ENCODE measurements at places on chromosomes 2 and 18.

DNA sequence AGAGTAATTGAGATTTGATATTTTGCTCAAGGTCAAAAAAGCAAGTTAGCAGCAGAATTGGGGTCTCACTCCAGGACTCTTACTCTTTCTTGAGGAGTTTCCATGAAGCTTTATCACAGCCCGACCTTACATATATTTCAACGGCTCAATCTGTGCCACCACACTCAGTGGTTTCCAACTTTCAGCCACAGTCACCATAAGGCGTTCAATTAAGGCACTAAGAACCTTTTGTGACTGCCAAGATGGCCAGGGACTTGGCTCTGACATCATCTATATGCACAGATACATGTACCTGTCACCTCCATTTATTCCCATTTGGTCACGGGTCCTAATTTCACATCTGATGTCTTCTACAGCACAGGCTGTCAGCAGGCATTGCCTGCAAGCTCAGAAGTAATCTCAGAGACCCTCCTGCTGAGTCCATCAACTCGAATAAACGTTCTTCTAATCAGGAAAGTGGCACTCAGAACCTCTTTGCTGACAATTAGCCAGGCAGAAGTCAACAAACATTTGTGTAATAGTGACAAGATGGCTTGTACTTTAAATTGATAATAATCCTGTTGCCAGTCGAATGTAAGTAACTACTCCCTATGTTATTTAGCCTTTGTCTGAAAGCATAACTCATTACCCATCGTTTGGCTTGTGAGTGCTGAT is 16.1 kb downstream of the DYTN start:
- no peak for DNase-seq

GRCh38 chr2:218123986-218124385 is 1.8 kb upstream of the CXCR2 start:
- DNase-seq, result no peak

DNA sequence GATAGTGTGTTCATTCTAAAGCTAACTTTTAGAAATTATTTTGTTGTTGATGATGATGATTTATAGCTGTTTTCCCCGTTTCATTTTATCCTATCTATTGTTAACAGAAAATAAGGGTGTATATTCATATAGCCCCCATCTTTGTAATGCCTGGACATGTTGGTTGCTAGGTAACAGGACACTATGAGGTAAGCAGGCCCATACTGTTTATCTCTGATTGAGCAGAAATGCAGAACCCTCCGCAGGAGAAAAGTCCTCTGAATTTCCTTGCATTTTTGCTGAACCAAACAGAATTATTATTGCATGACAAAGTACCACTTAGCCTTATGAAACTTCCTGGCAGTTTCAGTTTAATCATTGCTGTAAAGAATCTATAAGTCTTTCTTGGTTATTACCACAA is 339.4 kb downstream of the DCC start:
- DNase-seq, result no peak

GRCh38 chr18:44927127-44927849 is 246.6 kb downstream of the SETBP1 start:
- no peak for DNase-seq

GRCh38 chr2:20051532-20052228 is at the start of gene LAPTM4A:
Gene LAPTM4A (minus strand): TSS chr2:20051628. CDS start chr2:20051520, 108 bp downstream.
- peak; percentile 100 for DNase-seq

DNA sequence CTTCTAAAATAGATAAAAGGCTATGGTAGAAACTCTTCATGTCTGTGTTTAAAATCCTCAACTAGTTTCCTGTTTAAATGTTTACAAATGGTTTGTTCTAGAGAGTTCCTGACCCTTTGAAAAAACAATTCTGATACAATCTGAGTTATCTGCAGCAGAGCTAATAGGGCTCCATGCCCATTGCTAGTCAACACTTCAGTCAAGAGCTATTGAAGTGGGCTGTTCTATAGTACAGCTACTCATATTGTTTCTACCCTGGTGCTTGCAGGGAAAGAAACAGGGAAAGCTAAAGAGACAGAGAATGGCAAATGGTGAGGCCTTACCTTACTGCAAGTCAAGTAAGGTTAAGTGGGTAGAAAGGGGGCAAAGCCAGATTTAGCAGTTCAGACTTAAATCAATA is 112.3 kb upstream of the CAVIN2 start:
- no peak for DNase-seq

- DNase-seq, result peak; percentile 14
Observed at GRCh38 chr2:207768866-207769596, 675 bp downstream of the FZD5 start.

- no peak for DNase-seq
Observed at GRCh38 chr2:201952187-201952586, 81.5 kb upstream of the FZD7 start.

GRCh38 chr2:213119061-213119809 is 32.2 kb downstream of the IKZF2 start:
- no peak for DNase-seq

DNA sequence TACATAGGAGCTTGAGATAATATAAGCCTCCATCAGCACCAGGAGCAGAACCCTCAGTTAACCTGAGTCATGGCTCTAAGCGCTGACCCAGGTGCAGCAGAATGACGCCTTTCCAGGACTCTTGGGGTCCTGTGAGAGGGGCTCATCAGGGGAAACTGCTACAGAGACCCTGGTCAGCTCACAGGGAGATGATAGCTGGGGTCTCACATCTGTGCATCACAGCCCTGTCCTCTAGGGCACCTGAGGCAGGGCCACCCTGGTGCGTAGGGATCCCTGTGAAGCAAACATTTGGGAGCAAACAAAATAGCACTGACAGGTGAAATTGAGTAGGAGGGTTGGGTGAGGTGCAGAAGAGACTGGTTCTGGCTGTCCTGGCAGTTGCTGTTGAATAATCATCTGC is 219.2 kb downstream of the SH3RF3 start:
- DNase-seq, result no peak

- DNase-seq, result no peak
Observed at GRCh38 chr18:8695932-8696517, 9.3 kb upstream of the MTCL1 start.

- DNase-seq, result peak; percentile 22
Observed at GRCh38 chr2:37671009-37671815, at the start of gene CDC42EP3. Gene CDC42EP3 (minus strand): TSS chr2:37671642. CDS start chr2:37646587, 25,055 bp downstream.

- no peak for DNase-seq
Observed at GRCh38 chr2:39587168-39587567, 78.5 kb upstream of the TMEM178A start.

DNA sequence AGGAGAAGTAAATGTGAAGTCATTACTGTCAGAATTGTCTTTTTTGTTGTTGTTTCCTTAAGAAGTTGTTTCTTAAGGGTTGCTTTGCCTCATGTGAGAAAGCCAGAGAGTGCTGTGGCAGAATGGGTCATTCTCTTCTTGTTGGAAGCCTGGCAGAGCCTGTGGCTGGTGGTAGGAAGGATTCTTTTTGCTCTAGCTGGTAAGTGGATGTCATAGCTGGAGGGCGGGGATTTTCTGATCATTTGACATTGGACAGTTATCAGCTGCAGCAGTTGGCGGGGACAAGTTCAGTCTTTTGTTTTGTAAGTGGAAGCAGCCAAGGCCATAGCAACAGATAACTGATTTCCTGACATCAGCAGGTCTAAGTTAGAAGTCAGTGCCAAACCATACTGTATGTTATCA is 5.5 kb upstream of the RMDN2 start:
- no peak for DNase-seq

DNA sequence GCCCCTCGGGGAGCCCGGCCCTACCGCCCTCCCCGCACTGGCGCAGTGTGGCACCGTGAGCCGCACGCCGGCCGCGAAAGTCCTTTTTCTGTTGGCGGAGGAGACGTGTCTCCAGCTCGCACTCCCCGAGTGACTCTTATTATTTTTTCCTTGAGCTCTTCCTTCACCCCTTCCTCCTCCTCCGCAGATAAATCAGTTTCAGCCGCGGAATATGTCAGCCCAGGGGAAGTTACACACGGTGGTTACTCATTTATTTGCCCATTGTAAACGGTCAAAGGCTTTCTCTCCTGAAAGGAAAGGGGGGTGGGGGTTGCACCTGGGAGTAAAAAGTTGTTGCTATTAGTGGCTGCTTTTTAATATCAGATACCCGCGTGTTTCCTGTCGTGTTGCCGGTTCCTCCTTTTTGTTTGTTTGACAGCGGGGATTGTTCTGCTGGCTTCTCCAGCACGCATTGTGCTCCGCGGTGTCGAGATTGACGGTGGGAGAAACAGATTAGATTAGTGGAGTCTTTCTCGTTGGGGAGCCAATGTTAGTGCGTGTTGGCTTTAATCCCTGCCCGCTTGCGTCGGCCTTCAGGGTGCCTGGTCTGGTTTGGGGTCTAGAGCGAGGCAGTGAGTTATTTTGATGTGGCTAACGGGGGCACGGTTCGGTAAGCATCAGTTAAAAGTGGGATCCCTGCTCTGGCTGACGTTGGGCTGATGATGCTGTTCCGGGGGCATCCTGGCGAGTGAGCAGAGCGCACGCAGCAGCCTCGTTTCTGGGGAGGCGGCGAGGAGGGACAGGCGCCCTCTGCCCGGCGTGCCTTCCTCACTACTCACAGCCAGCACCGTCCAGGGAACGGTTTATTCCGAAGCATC is 1.6 kb downstream of the CRIM1 start:
- peak; percentile 64 for DNase-seq

DNA sequence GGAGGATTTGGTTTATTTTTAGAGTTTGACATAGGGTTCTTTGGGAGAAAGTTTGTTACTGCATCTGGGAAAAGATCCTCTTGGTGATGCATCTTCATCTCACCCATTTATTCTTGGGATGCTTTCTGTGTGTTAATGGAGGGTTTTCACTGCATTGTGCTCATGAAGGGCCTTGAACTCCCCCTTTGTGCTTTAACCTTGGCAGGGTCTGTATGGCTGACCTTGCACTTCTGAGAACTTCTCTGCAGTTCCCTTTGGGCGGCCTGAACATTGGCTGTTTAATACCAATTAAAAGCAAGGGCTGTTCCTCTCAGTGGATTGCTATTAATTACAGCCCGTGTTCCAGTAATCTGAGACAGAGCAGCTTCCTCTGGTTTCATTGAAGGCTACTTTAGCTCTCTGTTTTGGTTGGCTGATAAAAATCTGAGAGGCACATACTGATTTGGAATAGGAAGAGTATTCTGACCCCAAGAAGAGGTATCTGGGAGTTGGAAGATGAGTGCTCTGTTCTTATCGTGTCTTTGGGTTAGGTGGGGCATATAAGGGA is 37.5 kb downstream of the FMNL2 start:
- DNase-seq, result no peak

DNA sequence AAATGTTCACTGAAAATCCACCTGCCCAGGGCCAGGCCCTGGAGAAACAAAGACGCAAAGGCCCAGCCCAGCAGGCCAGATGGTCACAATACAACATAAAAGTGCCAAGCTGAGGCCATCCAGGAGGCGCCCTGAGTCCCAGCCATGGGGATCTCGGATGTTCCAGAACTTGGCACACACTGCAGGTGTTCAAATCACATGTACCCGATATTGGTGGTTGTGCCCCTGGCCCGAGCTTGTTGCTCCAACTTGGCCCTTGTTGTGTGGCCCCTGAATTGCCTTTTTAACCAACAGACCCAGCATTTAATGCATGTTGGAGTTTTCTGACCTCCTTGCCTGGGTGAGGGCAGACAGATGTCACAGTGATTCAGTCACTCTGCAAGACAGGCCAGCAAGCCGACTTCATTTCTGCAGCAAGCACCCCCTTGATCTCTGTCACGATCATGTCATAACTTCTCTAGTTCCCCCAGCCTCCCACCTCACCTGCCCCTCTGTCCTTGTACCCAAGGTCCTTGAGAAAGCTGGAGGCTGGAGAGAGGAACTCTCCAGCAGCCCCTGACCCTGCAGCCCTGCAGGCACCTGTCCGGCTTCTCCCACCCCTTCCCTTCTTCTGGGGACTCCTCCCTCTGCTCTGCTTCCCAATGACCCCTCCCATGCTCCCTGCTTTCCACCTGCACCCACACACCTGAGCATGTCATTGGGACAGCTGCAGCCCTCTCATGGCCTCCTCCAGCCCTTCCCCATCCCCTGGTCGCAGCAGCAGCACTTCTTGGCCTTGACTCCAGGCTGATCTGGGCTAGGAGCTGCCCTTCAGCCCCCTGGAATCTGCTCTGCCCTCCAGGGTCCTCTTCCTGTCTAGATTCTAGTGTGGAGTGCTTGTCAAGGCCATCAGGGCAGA is 9.1 kb downstream of the NGEF start:
- DNase-seq, result no peak

DNA sequence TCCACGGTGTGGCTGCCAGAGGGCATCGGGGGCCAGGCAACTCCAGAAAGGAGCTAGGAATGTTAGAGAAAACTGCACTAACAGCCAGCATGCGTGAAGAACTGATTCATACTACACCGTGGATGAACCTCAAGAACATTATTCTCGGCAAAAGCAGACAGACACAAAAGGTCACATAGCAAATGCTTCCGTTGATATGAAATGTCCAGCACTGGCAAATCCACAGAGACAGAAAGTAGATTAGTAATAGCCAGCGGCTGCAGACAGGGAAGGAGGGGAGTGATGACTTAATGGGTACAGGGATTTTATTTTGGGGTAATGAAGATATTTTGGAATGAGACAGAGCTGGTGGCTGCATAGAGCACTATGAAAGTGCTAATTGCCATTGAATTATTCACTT is 37.4 kb downstream of the SCTR start:
- no peak for DNase-seq

DNA sequence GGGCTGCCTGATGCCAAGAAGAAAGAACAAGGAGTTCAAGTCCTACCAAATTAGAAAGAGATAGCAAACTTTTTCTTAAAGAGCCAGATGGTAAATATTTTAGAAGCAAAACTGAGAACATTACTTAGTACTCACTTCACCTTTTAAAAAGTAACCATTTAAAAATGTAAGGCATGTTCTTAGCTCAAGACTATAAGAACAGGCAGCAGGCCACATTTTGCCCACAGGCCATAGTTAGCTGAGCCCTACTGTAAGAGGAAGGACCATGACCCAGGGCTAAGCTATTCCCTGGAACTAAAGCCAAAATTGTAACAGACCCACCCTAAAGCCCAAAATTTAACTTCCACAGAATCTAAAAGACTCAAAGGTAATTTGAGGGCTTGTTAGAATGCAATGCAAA is 31.3 kb downstream of the USP40 start:
- no peak for DNase-seq

DNA sequence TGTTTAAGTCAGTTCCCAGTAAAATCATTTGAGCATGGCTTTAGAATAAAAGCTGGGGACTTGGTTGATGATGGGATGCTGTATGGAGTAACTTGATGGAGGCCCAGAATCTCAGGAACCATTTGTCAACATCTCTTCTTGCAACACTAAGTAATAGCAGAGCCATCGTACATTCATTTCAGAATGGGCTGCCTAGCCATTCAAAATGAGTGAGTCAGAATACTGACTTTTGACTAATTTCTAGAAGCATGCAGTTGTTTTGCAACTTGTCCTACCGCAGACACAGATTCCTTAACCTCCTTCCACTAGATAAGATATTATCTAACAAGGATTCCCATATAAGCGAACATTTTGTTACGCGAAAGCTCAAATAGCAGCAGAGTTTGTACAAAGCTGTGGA is 229.5 kb downstream of the CNTNAP5 start:
- no peak for DNase-seq

DNA sequence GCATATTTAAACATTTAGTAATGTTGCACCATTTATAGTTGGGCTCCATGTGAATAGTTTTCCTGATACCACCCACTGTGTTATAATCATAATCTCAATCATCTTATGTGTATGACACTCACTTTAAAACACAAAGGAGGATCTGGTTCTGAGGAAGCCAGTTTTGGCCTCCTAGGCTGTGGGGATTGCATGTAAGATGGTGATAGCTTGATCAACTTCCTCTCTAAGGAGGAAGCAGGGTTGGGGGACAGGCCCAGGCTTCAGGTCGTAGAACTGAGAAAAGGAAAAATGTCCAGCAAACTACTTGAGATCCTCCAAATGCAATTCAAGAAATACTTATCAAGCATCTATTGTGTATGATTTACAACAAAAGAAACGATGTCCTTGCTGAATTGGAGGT is 4.9 kb upstream of the PPM1B start:
- DNase-seq, result no peak
